ENCODE measurements at places on chromosomes 5 and 9. TPM values are rescaled to one million over a fixed set of nuclear protein-coding genes. Genes with fewer than 3 reads are reported as not detected.

The CNTLN gene
- total RNA-seq, result 8.5 TPM

The MYOZ3 gene
- total RNA-seq, result 0.18 TPM

The TXNDC8 gene
- not detected for total RNA-seq

DNA sequence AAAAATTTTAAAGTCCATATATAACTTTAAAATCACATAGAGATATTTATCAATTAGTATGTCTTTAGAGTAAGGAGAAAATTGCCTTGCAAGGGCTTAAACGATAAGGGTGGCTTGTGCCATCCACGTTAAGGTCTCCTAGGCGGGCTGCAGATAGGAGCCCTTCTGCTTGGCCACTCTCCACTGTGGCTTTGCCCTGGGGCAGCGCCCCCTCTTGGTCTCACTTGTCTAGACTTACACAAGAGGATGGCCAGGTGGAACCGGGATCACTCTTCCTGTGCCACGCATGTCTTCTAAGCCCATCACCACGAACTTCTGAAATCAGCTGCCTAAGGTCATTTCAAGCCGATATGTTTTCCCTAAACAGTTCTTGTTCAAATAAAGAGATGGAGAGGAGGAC lies 2.9 kb downstream of the FPGS start:
- DNase-seq, result no peak

DNA sequence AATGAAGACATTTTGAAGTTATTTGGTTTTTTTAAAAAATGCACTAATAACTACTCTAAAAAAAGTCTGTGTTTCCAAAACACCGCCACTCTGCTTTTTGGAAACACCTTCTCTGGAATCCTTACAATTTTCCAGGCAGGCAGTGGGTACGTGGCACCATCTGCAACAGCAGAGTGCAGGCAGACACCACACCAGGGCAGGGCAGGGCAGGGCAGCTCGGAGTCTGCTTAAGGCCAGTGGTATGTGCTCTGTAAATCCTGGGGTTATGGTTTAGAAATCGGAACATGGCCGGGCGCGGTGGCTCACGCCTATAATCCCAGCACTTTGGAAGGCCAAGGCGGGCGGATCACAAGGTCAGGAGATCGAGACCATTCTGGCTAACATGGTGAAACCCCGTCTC lies 97.6 kb downstream of the TLE1 start:
- DNase-seq, result no peak

DNA sequence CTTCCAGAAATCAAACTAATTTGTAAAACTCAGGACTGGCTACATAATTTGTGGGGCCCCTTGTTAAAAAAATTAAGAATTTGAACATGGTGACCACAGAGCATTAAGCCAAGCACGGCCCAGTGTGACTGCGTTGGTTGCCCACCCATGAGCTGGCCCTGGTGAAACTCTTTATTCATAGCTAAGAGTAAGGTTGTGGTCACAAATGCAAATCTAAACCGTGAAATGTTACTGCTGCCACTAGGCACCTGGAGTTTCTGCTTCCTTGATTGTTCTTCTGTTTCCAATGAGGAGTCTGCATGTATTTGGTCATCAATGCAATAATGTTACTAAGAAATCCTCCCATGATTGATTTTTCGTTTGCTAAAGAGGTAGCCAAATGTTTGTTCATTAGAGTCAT lies 4.2 kb downstream of the GCNT1 start:
- no peak for DNase-seq

DNA sequence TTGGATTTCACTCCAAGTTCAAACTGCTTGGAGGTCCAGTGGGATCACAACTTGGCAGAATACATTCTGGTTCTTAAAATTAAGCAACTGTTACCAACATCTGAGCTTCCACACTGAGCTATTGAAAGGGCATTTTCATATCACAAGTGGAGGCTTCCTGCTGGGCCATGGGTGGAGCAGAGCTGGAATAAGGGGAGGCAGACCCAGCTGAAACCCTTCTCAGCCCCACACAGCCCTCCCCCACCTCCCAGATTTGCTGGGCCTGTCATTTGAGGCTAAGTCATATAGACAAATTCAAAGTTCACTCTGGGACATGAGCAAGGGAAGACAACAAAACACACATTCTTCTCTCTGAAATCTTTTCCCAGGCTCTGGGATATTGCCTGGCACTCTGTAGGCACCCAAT lies 79.9 kb downstream of the ACTL7B start:
- DNase-seq, result no peak

DNA sequence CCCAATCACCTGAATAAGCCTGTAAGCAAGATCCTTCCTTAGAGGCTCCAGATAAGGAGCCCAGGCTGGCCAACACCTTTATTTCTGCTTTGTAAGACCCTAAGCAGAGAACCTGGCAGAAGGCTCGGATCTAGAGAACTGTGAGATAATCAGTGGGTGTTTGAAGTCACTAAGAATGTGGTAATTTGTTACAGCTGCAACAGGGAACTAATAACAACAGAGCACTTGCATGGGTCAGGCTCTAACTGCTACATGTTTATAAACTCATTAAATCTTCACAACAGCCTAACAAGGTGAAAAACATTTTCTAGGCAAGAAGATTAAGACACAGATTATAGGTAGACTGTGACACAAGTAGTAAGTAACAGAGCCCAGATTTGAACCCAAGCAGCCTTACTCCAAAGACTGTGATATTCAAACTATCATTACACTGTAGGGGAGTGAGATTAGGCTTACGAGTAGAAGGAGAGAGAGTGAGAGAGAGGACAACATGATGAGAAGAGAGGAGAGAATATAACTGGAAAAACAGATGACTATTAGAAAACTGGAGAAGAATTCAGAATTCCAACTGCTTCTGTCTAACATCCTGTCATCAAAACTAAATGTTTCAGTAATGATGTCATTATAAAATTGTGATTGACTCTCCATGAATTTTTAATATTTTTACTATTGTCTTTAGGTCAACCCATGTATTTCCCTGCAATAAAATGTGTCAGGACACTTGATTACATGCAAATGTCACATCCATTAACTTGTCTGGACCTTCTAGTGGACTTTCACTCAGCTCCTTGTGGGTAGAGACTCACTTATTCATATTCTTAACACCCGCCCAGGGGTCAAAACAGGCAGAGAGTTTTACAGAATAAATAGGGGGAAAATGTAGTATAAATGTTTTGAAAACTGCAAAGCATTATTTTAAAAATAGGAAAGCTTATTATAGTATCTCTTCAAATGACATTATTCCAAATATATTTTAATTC lies 290.9 kb upstream of the RGMB start:
- DNase-seq, result no peak

DNA sequence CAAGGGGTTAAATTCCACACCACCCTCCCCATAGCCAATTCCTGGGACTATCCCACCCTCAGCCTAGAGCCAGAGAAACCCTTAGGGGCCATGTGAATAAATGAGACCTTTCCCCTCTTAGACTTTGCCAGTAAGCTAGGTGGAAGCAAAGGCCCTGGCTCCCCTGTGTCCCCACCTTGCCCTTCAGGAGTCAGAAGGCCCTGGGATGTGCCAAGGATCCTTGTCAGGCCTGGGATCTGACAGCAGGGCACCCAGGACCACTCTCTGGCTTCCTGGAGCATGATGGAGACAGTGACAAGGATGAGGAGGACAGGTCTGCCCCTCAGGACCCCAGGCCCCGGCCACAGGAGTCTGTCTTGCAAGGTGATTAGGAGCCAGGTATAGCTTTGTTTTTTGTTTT lies 125.0 kb upstream of the HAND1 start:
- no peak for DNase-seq

- no peak for DNase-seq
These were observed 238.7 kb downstream of the EFNA5 start for GRCh38 chr5:107431998-107432397.

DNA sequence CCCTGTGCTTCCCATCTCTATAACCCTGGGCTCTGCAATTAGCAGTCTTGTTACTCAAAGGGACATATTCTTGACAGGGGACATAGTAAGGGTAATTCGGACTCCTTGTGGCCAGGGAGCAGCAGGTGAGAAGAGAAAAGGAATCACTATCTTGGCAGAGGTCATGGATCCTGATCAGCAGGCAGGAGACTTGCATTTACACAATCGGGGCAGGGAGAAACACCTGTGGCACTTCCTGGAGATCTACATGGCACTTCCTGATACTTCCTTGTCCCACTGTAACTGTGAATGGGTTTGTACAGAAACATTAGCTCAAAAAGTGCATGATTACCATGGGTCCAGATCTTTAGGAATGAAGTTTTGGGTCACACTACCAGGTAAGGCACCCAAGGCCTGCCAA lies 29.2 kb downstream of the DEPDC1B start:
- no peak for DNase-seq

- DNase-seq, result no peak
These were observed 29.2 kb downstream of the CSNK1A1 start for GRCh38 chr5:149521739-149522685.

The ABCA2 gene
- total RNA-seq, result 61.2 TPM

GRCh38 chr5:167452136-167452535 lies 839.3 kb upstream of the WWC1 start:
- DNase-seq, result no peak

DNA sequence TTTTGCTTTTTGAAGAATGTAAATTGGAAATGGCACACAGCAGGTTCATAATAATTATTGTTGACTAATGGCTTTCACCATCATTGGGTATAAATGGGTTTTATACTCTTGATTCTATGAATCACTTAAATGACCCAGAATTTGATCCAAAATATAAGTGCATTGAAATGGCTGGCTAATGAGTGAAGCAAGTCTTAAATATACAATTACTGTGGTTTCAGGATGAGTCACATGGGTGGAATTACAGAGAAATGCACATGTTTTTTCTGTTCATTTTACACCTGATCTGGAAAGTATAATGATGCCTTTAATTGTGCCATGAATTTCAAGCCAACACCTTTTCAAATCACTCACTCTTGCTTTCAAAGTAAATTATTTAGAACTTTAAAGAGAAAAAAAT lies 380.8 kb upstream of the CD180 start:
- DNase-seq, result no peak

DNA sequence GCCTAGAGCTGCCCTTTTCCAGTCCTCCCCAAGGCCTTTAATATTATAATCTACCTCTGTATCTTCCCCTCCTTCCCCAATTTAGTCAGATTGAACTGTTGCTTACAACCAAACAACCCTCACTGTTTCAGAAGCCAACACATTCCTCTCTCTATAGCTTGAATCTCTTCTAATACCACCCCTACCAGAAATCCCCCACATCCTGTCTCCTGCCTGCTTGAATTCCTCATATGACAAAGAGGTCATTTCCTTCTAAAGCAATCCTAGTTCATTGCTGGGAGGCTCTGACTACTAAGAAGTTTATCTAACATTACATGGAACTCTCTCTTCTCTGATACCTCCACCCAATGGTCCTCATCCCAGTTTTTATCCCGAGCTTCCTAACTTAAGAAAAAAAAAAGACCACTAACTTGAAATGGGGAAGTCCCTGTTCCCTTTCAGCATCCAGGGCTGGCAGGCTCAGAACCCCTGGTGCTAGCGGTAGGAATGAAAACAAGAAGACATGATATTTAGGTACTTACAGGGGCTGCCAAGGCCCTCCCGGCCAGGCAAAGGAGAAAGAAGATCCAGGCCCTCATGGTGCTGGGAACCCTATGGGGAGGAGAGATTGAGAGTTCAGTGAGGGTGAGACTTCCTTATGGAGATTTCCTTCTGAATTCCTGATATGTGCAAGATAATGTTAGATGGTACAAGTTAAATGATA lies 11.0 kb downstream of the SPARC start:
- no peak for DNase-seq

- DNase-seq, result no peak
These were observed 144.8 kb downstream of the GADD45G start for GRCh38 chr9:89749500-89750116.

GRCh38 chr5:6340100-6340499 lies 38.2 kb downstream of the MED10 start:
- no peak for DNase-seq

DNA sequence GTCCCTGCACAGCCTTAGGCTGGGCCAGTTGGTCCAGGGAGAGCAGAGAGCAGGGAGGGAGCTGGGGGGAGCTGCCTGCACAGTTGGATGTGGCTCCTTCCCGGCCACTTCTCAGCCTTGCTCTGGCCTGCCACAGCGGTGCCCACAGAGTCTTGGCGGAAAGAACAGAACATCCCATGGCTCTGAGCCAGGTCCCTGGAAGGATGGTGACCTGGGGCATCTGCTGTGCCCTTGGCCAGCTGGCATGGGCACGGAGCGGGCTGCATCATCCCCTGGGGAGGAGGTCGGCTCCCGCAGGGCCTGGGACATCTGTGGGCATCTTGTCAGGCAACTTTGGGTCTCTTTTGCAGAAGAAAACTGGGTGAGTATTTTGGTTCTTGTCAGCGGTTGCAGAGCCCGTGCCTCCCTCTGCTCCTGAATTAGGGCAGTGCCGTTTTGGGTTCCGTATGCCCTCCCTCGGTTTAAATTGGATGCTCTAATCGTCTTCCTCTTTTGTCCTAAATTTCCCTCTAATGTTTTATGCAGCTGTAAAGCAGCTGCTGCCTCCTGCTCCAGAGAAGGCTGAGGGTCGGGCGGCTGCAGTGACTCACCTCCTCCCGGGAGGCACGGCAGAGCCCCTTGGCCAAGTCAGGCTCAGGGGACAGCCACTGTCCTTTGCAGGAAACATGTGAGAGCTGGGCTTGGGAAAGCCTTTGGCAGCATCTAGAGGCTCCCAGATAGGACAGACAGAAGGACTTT lies 10.5 kb upstream of the NACC2 start:
- DNase-seq, result no peak

The PCDHB5 gene
- total RNA-seq, result 0.33 TPM

The TBC1D9B gene
- 107 TPM for total RNA-seq

The C5orf58 gene
- not detected for total RNA-seq

The RANBP3L gene
- total RNA-seq, result 3.3 TPM

DNA sequence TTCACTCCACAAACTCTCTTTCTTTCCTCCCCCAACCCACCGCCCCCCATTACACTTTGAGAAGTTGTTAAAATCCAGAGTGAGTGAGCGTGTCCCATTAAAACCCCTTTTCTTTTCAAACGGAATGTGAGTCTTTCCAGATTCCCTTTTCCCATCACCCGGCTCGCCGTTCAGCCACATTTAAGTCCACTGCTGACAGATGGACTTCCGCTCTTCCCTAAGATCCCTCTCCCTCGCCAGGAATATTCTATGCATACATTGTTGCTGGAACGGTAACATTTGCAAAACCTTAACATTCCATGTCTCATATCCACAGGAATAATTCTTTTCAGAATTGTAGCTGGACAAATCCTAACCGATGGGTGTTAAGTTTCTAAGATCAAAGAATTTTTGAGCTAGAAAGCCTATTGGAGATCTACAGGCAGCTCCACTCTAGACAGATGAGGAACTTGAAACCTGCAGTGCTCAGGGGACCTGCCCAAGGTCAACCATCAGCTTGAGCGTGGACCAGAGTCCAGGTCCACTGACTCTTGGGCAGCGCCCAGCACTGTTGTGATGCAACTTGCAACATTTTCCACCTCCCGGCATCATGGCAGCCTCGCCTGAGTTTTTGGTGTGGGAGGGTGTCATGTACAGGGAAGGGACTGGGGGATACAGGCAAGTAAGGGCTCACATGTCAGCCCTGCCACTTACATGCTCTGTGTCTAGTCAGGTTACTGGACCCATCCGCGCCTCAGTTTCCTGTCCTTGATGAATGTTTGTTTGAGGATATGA lies 500.1 kb downstream of the CCDC171 start:
- DNase-seq, result no peak

- no peak for DNase-seq
These were observed 18.8 kb downstream of the SLC1A1 start for GRCh38 chr9:4508907-4509589.

The ANKRD33B gene
- 0.45 TPM for total RNA-seq

- no peak for DNase-seq
These were observed 188.9 kb downstream of the PDZD2 start for GRCh38 chr5:31827867-31828266.

The MTAP gene
- total RNA-seq, result 15.1 TPM

Measured in left lobe of liver (tissue), 2 donors.